ENCODE measurements at places on chromosomes 5 and 9. TPM values are rescaled to one million over a fixed set of nuclear protein-coding genes. Genes with fewer than 3 reads are reported as not detected.

COL15A1 gene
- 27.5 TPM for polyA plus RNA-seq

CDX1 gene
- 0.76 TPM for polyA plus RNA-seq

PDE6A gene
- 0.24 TPM for polyA plus RNA-seq

FRMPD1 gene
- polyA plus RNA-seq: 0.82 TPM

- DNase-seq: no peak
Measured at GRCh38 chr5:64331597-64332277, 166.1 kb downstream of the RNF180 start.

- DNase-seq: no peak
Measured at GRCh38 chr5:146878476-146879172, at the start of gene PPP2R2B. PPP2R2B (minus strand) TSS chr5:146878757.

DNA sequence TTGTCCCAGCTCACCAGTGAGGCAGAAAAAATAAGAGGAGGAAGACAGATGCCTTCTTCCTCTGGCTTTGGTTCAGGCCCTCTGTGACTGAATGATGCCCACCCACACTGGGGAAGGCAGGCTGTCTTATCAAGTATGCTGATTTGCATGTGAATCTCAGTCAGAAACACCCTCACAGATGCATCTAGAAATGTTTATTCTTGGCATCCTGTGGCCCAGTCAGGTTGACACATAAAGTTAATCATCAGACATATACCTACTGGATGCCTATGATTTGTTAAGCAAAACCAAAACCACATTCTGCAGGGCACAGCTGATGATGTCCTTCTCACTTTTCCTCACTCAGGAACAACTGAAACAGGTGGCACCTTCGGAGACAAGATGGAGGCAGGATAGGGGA is 243.4 kb upstream of the KCNN2 start:
- no peak for DNase-seq

STPG3 gene
- polyA plus RNA-seq: 3.5 TPM

BTNL8 gene
- 0.18 TPM for polyA plus RNA-seq

C5orf58 gene
- 0.11 TPM for polyA plus RNA-seq

GRCh38 chr9:1461812-1462211 is 411.7 kb downstream of the DMRT2 start:
- DNase-seq: no peak

DNA sequence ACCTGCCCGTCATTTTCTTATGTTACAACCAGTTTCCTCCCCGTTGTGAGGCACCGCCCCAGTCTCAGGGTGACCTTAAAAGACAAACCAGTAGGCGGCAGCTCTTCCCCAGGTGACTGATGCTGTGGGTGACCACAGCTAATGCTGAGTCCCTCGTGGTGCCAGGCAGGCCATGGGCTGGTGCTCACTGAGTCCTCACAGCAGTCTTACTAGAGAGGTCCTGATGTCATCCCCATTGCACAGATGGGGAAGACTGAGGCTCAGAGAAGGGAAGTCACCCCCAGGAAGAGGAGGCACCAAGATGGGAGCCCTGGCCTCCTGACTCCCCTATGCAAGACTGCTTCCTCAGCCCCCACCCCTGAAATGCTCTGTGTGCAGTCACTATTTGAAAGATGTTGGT is 978 bp downstream of the CFAP157 start:
- no peak for DNase-seq

- no peak for DNase-seq
Measured at GRCh38 chr9:72564479-72565281, 43.3 kb downstream of the TMC1 start.

- no peak for DNase-seq
Measured at GRCh38 chr9:33044677-33045282, 19.7 kb downstream of the DNAJA1 start.

SEC24A gene
- 21.1 TPM for polyA plus RNA-seq

DNA sequence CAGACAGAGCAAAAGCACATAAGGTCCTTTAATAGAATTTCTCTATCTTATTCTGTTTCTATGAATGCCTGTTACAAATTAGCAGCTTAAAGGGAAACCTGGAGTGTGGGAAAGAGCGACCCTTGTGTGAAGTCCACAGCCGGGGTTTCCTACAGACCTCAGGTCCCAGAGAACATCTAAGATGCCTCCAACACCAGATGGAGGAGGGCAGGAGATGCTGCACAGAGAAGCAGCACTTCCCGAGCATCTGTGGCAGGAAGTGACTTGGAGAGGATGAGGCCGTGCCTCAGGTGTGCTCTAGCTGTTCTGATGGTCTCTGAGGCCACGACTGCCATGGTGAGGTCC is 26.8 kb downstream of the IRF1 start:
- no peak for DNase-seq

LECT2 gene
- polyA plus RNA-seq: 1.3 TPM

GRCh38 chr5:58763390-58763789 is 180.5 kb downstream of the RAB3C start:
- no peak for DNase-seq

- no peak for DNase-seq
Measured at GRCh38 chr5:132105688-132106087, 32.1 kb downstream of the CSF2 start.

F2RL2 gene
- polyA plus RNA-seq: 0.33 TPM

DNA sequence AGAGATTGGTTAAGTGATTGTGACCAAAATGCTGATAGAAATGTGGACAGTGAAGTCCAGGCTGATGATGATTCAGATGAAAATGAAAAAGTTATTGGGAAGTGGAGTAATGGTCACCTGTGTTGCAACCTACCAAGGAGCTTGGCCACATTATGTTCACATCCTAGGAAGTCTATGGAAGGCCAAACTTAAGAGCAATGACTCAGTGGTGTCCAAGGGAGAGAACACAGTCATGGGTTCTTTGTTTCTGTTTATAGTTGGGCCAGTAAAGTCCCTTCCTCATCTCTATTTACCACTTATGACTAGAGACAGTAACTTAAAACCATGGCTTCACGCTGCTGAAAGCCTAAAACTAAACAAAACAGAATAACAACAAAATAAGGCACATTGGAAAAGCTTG is 555.3 kb upstream of the DAB2 start:
- no peak for DNase-seq

GRCh38 chr5:1493941-1494340 is 29.8 kb downstream of the LPCAT1 start:
- no peak for DNase-seq

- DNase-seq: no peak
Measured at GRCh38 chr5:87113861-87114260, 153.8 kb upstream of the RASA1 start.

DMRT2 gene
- 3.3 TPM for polyA plus RNA-seq

- DNase-seq: peak; percentile 85
Measured at GRCh38 chr5:160434022-160434531, 12.4 kb downstream of the PTTG1 start.

DNA sequence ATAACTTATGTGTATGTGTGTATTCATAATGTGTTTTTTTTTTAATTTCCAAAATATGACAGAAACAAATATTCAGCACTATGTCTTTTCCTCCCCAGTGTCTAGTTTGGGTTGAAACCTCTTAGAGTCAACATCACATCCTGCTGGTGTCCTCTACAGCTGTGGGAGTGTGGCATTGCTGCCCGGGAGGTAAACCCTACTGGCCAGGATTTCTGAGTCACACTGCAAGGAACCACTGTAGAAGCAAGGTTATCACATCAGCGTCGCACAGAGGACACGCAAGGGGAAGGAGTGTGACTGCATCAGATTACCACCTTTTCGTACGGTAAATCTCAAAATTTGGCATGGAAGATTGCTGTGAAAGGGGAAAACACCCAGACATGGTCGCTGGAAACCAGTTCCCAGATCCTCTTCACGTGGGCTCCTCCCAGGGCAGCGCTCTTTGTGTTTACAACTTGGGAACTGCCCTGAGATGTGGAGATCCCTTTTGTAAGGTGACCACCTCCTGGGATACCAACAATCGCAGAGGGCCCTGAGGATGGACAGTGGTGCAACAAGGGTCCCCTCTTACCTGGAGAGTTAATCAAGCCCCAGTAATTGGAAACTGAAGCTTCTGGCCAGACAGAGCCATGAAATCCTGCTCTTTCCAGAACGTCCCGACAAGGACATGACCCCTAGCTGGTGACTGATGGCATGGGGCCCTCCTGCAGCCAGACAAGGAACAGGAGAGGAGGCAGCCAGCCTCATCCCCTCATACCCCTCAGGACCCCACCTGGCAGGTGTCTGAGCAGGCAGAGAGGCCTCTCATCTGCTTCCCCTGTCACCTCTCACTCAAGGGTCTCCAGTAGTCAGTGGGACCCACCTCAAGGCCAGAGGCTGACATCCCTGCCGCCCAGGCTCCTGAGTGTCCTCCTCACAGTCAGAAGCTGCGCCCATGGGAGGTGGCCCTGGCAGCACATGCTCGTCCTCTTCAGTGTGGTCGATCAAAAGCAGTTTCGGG is 194.7 kb downstream of the MED10 start:
- no peak for DNase-seq

DNA sequence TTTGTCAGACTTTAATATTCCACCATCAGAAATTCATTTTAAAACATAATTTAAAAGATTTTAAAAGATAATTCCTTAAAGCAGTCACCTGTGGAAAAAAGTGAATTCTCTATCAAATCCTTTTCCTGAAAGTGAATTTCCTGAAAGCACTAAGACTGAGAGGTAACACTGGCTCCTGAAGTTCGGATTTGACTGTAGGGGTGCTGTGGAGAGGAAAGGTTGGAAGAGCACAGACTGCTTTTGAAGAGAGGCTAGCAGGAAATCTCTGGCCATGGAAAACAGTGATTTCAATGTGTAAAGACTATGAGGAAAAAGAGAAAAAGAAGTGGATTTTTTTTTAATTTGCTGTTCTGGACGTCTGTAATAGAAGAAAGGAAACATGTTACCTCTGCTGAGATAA is 35.7 kb upstream of the TMEM161B start:
- no peak for DNase-seq

Measured in left renal cortex interstitium (tissue), 4 donors.